ENCODE measurements at places on chromosomes 6 and 20.

DNA sequence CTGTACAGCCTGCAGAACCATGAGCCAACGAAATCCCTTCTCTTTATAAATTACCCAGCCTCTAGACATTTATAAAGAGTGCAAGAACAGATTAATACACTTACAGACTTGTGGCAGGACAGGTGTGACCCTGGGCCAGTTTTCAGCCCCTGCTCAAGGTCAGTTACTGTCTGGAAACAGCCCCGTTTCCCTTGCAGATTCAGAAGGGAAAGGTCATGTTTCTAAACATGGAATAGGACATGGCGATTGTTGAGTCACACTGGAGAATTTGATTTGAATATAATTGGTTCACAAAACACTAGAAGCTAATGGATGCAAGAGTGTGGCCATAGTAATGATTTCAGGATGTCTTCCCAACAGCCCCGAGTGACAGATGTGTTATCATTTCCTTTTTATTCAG, 248.8 kb downstream of the DLL1 start:
- no peaks in the 10 kb centered on the region for H3K4me1 ChIP-seq
- H3K27ac ChIP-seq, result no peak overlapping the region
- no peaks in the 10 kb centered on the region for H3K36me3 ChIP-seq
- peak; percentile 6 for DNase-seq
- no peaks in the 10 kb centered on the region for H3K27me3 ChIP-seq

DNA sequence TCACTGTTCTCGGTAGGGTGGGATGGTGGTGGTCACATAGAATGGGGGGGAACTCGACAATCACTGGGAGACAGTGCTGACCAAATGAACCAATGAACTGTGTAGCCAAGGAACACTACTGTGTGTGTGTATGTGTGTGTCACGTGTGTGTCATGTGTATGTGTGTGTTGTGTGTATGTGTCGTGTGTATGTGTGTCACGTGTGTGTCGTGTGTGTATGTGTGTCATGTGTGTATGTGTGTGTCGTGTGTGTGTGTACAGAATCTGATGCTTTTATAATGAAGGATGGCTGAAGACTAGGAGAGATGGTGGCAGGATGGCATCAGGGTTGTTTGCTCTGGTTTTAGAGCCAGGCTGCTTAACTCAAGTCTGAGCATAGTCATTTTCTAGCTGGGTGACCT, 99.1 kb upstream of the DUSP22 start:
- H3K4me1 ChIP-seq, result peaks cover 2% of the 10 kb centered on the region
- H3K36me3 ChIP-seq, result no peaks in the 10 kb centered on the region
- DNase-seq, result no peak
- H3K4me3 ChIP-seq, result no peak overlapping the region
- no peaks in the 10 kb centered on the region for H3K27me3 ChIP-seq

DNA sequence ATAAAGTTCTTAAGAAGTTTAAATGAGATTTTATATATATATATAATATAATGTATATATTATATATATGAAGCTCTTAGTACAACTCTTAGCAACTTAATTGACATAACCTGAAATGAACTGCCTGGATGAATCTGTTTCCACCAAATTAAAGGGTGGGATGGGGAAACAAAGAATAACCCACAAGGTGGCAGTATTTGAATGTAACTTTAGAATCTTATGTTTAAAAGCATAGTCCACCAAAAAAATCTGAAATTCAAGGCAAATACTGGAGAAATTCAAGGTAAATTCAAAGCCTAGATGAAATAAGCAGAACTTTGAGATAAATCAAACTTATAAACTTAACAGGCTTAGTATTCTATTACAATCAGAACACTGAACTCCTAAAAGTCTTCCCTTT, 4.4 kb upstream of the IBTK start:
- H3K4me1 ChIP-seq, result peaks cover 2% of the 10 kb centered on the region
- no peaks in the 10 kb centered on the region for H3K36me3 ChIP-seq
- no peak overlapping the region for H3K4me3 ChIP-seq
- H3K27ac ChIP-seq, result no peak overlapping the region
- H3K27me3 ChIP-seq, result no peaks in the 10 kb centered on the region

DNA sequence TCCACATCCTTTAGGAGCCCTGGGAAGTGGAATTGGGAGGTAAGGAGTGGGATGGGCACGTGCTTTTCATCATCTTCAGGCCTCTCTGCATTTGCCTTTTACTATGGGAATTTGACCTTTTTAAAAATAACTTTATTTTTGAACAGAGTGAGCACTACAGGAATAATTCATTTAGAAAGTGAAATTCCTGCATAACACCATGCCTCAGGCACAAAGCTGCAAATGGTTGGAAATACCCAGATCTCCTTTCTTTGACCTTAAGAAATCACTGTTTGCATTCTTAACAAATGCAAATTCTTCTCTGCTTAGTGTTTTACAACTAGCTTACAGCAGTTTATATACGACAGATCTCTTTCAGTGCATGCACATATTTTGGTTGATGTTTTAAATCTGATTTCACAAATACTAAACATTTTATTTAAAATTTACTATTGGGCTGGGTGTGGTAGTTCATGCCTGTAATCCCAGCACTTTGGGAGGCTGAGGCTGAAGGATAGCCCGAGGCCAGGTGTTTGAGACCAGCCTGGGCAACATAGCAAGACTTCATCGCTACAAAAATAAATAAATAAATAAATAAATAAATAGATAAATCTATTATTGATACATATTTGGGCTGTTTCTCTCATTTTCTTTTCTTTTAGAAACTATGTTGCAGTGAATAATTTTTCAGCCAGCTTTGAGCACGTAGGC, 24.5 kb downstream of the CST8 start:
- no peaks in the 10 kb centered on the region for H3K36me3 ChIP-seq
- no peaks in the 10 kb centered on the region for H3K27me3 ChIP-seq
- no peak overlapping the region for H3K27ac ChIP-seq
- H3K4me3 ChIP-seq, result no peak overlapping the region
- no peaks in the 10 kb centered on the region for H3K4me1 ChIP-seq

DNA sequence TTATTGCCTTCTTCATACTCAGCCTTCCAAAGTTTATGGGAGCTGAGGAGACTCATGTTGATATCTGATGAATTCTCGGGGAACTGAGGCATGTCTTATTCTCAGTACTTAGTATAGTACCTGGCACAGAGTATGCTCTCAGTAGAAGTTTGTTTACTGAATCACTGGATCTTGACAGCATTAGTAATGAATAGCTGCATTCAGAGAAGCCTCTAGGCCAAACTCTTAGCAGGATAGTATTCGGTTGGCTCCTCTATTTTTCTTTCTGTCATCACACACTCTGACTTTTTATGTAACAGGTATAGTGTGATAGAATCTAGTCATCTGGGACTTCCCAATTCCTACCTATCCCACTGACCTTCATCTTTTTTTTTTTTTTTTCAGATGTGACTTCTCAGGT, 566.4 kb upstream of the MAN1A1 start:
- no peaks in the 10 kb centered on the region for H3K4me1 ChIP-seq
- no peaks in the 10 kb centered on the region for H3K27me3 ChIP-seq
- no peak for DNase-seq
- no peak overlapping the region for H3K27ac ChIP-seq

DNA sequence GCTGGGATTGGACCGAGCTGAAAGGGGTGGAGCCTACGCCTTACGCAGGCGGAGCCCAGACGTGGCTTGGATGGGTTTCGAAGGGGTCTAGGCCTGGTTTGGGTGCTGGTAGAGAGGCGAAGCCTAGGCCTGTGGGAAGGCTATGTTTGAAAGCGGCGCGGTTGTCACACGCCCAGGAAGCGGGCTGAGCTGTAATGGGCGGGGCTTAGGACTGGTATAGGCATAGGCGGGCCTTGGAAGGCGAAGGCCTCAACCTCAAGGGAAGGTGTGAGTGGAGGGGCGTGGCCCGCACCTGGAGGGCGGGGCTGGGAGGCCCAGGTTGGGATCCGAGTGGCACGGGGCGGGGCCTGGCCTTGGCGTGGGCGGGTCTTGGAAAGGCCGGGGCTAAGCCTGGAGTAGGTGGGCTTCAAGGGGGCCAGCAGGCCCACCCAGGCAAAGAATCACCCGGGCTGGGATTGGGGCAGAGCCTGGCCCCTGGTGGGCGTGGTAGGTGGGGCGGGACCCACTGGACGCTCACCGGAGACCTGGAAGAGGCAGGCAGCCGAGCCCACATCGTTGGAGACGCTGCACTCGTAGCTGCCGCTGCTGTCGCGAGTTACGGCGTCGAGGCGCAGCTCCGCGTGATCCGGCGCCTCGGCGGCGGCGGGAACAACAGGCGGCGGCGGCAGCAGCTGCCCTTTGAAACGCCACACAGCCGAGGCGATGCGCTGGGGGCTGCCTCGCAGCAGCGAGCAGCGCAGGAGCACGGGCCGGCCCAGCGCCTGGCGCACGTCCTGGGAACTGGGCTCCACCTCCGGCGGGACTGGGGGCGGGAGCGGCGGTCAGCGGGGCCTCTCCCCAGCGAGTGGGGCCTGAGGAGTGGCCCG, 49.0 kb downstream of the MDGA1 start:
- no peaks in the 10 kb centered on the region for H3K36me3 ChIP-seq
- no peak overlapping the region for H3K4me3 ChIP-seq
- DNase-seq, result peak; percentile 59
- H3K4me1 ChIP-seq, result peaks cover 5% of the 10 kb centered on the region
- H3K27ac ChIP-seq, result no peak overlapping the region

- H3K27me3 ChIP-seq, result no peaks in the 10 kb centered on the region
- H3K27ac ChIP-seq, result no peak overlapping the region
- H3K4me1 ChIP-seq, result no peaks in the 10 kb centered on the region
- H3K36me3 ChIP-seq, result no peaks in the 10 kb centered on the region
Observed at GRCh38 chr6:36283608-36284007, 13.7 kb downstream of the PNPLA1 start.

DNA sequence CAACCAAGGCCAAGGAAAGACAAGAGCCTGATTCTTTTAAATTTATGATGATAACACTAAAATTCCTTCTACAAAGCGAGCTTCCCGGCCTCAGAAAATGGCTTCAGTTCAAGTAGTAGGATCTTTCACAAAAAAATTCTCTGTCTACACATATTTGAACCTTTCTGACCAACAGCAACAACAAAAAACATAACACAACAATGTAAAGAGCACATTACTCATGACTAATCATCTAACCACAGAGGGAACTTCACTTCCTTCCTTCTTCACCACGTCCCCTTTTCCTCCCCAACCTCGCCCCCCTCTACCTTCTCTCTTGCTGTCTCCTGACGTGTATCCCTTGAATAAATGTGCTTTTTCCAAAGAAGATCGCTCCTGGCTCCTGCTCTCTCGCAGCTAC, 228.2 kb downstream of the MYLK4 start:
- H3K36me3 ChIP-seq, result no peaks in the 10 kb centered on the region
- DNase-seq, result no peak
- no peaks in the 10 kb centered on the region for H3K4me1 ChIP-seq
- no peak overlapping the region for H3K27ac ChIP-seq
- no peaks in the 10 kb centered on the region for H3K27me3 ChIP-seq
- no peak overlapping the region for H3K4me3 ChIP-seq

DNA sequence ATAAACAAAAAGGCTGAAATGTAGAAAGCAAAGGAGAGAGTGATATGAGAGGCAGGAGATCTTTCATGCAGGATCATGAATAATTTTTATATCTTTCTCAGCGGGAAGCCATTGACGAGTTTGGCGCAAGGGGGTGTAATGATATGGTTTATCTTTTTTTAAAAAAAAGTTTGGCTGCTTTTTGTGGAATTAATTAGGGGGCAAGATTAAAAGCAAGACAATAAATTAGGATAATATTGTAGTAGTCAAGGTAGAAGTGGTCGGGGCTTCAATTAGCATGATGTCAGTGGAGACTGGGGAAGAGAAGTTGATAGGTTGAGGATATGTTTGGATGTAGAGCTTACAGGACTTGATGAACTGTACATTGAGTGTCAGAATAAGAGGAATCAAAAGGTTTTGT, 4.0 kb downstream of the SENP6 start:
- no peak for DNase-seq
- no peaks in the 10 kb centered on the region for H3K36me3 ChIP-seq
- H3K27ac ChIP-seq, result no peak overlapping the region
- H3K27me3 ChIP-seq, result no peaks in the 10 kb centered on the region
- peaks cover 13% of the 10 kb centered on the region for H3K4me1 ChIP-seq

GRCh38 chr6:107841275-107841670, 17.2 kb upstream of the SCML4 start:
- no peaks in the 10 kb centered on the region for H3K36me3 ChIP-seq
- no peaks in the 10 kb centered on the region for H3K27me3 ChIP-seq
- H3K27ac ChIP-seq, result no peak overlapping the region
- no peak overlapping the region for H3K4me3 ChIP-seq

GRCh38 chr20:49785852-49786175, 26.8 kb upstream of the SLC9A8 start:
- H3K4me3 ChIP-seq, result no peak overlapping the region
- peaks cover 9% of the 10 kb centered on the region for H3K4me1 ChIP-seq
- no peak overlapping the region for H3K27ac ChIP-seq
- DNase-seq, result no peak
- no peaks in the 10 kb centered on the region for H3K36me3 ChIP-seq

GRCh38 chr6:97049253-97050011, 124.9 kb downstream of the KLHL32 start:
- no peak overlapping the region for H3K4me3 ChIP-seq
- DNase-seq, result no peak
- H3K36me3 ChIP-seq, result no peaks in the 10 kb centered on the region

DNA sequence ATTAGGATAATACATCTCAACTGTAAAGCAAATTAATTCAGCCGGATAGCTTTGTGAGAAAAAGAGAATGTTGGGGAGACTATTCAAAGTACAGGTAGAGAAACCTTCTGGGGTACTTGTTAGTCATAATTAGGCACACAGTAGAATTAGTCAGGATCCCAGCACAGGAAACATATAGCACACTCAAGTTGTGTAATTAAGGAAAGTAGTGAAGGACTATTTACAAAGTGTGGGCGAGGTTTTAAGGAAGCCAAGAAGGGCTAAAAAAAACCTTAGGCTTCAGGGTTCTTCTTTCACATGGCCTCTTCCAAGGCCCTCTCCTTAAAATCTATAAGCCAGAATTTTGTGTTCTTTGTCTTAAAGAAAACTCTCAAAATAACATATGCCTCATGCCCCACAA, 126.7 kb downstream of the RTN4IP1 start:
- H3K36me3 ChIP-seq, result no peaks in the 10 kb centered on the region
- H3K27me3 ChIP-seq, result no peaks in the 10 kb centered on the region
- H3K4me3 ChIP-seq, result no peak overlapping the region
- no peaks in the 10 kb centered on the region for H3K4me1 ChIP-seq

DNA sequence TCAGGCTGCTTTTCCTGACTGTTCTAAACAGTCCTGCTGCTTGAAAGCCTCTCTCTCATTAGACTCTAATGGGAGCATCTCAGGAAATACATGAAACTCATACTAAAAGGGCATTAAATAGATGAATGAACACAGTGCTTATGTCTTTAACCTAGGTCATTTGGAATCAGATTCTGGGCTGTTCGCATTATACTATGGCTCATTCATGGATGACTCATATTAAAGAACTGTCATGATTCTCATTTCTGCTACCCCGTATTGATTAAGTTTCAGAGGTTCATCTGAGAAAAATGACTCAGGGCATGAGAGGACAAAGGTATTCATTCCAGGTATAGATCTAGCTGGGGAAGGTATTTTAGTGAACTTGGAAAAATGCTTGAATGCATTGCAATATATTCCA, 335.5 kb downstream of the GJA1 start:
- H3K36me3 ChIP-seq, result no peaks in the 10 kb centered on the region
- H3K27ac ChIP-seq, result no peak overlapping the region
- peaks cover 2% of the 10 kb centered on the region for H3K4me1 ChIP-seq
- no peak for DNase-seq
- no peak overlapping the region for H3K4me3 ChIP-seq
- H3K27me3 ChIP-seq, result no peaks in the 10 kb centered on the region
